Choroid plexus epithelial cell (primary cell): ENCODE measurements at places on chromosomes 13 and 19.

DNA sequence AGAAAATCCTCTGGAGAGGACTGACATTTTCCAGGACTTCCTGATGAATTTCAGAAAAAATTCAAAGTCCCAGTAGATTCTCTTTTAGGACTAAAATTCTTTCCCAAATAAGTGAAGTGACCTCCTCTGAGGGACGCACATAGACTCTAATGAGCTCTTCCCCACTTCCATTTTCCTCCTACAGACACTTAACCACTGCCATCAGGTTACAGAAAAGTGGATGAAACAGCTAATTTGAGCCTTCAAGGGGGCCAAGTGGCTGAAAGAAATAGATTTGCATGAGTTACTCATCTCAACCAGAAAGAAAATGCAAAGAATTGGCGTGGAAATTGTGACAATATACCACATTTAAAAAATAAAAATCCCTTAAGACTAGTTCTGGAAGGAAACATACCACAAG lies 185.3 kb upstream of the EDNRB start:
- no peak for DNase-seq

GRCh38 chr19:14562660-14563589 lies 8.9 kb downstream of the NDUFB7 start:
- DNase-seq = no peak

DNA sequence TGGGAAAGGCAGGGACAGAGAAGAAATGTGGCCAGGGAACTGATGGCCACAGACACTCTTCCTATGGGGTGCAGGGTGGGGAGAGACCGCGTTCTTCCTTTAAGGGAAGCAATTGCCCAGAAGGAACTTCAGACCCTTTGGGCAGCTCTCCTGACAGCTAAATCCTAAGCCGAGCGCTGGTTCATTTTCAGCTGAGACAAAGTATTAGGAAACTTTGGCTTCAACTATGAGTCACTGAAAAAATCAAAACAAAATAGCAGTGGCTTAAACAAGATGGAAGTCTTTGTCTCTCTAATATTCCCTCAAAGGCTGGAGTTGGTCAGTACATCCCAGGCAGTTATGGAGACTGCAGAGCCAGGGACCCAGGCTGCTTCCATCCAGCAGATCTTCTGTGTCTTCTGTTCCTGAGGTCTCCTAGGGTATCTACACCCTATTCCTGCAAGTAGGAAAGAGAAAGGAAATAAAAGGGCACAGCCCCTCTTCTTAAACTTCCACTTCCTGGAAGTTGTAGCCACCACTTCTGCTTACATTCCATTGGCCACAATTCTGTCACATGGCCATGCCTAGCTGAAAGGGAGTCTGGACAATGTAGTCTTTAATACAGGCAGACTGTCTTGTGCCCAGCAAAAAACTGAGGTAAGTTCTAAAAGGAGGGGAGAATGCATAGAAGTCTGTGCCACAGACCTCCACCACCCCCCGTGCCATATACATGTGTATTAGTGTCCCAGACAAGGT lies 163.5 kb downstream of the KATNAL1 start:
- peak; percentile 84 for DNase-seq

DNA sequence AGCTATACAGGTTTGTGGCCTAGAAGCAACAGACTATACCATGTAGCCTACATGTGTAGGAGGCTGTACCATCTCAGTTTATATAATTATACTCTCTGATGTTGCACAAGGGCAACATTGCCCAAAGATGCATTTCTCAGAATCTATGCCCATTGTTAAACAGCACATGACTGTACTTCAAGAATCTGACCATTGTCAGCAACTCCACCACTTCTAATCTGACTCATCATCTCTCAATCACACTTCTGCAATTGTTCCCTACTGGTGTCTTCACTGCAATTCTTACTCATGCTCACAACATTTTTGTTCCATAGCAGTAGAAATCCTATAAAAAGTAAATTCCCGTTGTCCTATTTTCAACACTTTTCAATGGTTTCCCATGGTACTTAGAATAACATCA lies 63.9 kb upstream of the ATXN8OS start:
- no peak for DNase-seq

DNA sequence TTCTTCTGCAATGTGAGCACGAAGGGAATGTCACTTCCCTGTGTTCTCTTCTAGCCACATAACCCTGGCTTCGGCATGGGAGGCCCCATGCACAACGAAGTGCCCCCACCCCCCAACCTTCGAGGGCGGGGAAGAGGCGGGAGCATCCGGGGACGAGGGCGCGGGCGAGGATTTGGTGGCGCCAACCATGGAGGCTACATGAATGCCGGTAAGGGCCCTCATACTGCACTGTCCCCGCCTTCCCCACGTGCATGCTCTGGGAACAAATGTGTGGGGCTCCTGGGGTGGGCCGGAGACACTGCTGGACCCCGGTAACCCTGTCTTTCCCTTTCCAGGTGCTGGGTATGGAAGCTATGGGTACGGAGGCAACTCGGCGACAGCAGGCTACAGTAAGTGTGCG lies 17.7 kb upstream of the QTRT1 start:
- no peak for DNase-seq

- DNase-seq = no peak
These were observed 2.7 kb downstream of the AMER2 start for GRCh38 chr13:25169356-25169755.

GRCh38 chr19:3178377-3178972 lies at the start of gene S1PR4:
Gene S1PR4 (plus strand): TSS chr19:3178769. CDS start chr19:3178793, 24 bp downstream.
- no peak for DNase-seq

DNA sequence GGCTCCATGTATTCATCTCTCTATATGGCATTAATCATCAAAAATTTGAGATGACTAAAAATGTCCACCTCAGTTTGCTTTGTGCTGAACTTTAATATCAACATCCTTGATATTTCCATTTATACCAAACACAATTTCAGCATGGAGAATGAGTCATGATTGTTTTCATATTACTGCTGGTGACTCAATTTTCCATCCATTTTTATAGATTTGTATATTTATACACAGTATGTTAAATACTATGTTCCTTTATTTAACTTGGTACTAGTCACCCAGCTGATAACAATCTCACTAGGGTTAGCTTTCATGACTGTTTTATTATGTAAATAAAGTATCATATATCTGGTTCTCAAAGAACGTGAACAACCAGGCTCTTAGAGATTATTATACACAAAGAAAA lies 1255.1 kb downstream of the SLITRK1 start:
- DNase-seq = peak; percentile 67

DNA sequence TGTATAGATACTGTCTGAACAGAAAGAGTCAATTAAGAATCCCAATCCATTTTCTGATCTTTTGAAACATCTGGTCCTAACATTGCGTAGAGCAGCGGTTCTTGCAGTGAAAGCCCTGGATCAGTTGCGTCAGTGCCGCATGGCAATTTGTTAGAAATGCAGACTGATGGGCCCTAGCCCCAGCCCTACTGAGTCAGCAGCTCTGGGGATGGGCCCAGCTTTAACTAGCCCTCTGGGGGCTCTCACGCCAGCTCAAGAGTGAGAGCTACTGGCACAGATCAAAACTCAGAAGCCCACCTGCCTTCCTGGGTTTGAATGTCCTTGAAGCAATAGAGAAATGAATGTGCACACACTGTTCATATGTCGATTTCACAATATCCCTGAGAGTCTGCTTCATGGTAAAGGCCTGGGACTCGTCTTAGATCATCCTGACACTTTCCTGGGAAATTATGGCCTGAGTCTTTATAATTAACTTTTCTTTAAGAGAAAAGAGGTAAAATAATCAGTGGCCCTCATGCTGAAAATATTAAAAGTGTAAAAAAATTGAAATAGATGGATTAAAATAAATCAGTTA lies 206.8 kb upstream of the TMTC4 start:
- peak; percentile 19 for DNase-seq

DNA sequence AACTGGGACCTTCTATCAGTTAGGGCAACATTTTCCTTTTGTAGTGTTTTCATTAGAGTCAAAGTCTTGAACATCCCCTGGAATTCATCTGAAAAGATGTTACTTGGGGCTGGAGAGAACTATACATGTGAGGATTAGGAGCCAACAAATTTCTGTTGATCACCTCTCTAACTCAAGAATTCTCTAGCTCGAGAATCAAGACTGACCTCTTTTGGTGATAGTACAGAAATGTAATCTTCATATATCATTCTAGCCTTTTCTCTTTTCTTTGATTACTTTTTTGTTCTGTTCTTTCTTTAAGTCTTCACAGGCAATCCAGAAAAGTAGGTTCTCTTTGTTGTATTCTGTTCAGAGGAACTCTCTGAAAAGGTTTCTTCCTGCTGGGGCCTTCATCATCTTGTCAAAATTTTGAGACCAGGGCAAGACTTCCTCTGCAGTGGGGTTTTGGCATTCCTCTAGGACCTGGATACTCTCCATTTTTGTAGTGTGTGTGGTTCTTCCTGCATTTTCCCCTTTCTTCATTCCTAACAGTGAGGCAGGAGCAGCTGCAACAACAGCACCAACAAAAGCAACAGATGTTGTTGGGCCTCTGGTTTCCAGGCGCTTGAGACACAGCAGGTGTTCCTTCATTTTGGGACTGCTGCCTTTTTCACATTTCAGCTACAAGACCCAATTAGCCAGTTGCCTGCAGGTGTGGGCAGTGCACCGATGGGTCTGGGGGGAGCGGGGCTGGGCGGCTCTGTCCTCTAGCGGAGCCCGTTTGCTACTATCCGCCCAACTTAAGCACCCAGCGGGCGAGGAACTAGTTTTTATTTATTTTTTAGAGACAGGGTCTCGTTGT lies 26.2 kb downstream of the ELF1 start:
- DNase-seq = peak; percentile 33

DNA sequence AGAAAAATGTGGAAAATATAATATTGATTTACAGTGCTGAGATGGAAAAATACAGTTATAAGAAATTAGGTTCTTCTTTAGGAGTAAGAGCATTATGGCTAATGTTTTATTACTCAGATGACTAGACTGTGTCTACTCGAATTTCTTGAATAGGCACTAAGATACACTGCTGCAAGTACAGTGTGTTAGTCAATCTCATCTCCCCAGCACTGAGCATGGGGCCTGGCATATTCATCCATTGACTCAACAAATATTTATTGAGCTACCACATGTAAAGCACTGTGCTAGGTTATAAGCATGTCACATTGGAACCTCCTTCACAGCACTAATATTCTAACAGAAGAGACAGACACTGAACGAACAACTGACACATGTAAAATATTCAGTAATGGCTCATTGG lies 242.5 kb upstream of the GPC6 start:
- no peak for DNase-seq

DNA sequence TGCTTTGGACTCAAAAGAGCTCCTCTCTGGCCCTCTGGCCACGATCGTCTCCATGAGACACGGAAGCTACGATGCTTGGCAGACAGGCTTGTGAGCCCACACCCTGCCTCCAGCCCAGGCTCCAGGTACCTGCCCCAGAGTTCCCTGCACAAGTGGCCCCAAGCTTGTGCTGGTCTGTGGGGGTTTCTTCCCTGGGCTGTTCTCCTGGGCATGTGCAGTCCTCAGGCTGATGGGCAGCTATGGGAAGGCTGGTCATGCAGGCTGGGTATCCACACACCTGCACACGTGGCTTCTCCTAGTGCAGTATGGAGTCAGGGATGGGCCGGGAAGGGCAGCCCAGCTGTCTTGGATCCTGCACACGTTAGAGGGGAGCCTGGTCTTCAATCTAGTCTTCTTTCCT lies 43.1 kb downstream of the TEX29 start:
- no peak for DNase-seq

DNA sequence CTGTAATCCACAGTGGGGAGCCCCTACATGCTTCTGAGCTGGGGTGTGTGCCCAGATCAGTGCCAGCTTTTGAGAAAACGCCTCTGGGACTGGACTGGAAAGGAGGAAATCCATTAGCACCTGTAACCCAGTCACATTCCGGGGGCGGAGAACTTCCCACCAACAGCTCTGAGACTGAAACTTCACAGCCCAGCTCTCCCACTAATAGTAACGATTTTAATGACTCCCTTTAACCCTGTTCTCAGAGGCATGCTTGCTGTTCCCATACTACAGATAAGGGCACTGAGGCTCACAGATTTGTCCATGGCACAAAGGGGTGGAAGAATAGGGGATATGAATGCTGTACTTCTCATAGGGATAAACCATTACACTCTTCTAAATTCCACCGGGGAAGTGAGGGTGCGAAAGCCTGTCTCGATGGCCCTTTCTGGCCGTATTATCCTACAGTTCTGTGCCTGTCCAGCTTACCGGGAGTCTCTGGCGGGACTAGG lies 851 bp downstream of the FBXO46 start:
- DNase-seq = peak; percentile 16

GRCh38 chr13:25979371-25979770 lies 72.4 kb downstream of the SHISA2 start:
- DNase-seq = no peak

GRCh38 chr13:113794086-113794485 lies 35.1 kb downstream of the TMEM255B start:
- no peak for DNase-seq

DNA sequence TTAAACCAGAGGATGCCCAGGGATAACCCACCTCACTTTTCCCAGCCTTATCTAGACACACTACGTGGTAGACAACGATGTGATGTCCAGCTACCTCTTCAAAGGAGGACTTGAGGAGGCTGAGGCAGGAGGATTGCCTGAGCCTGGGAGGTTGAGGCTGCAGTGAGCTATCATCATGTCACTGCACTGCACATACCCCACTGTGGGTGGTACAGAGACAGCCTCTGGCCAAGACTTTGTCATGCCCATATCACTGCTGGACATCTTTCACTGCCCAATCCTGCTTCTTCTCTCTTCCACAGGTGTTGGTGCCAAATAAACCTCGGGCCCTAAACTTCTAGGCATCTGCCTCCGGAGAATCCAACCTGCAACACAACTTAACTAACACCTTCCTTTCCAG lies 85.8 kb downstream of the FAM216B start:
- DNase-seq = no peak

DNA sequence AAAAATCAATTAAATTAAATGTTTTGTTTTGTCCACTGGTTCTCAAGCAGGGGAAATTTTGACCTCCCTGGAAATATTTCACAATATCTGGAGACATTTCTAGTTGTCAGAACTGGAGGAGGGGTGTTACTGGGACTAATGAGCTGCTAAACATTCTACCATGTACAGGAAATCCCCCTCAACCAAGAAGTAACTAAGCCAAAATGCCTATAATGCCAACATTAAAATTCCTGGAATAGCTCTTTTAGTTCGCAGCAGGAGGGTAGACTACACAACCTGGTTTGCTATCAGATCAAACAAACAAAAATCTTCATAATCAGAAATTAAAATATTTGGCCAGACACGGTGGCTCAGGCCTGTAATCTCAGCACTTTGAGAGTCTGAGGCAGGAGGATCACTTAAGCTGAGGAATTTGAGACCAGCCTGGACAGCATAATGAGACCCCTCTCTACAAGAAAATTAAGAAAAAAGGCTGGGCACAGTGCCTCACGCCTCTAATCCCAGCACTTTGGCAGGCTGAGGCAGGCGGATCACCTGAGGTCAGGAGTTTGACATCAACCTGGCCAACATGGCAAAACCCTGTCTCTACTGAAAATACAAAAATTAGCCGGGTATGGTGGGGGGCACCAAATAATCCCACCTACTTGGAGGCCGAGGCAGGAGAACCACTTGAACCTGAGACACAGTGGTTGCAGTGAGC lies 13.7 kb upstream of the SMARCA4 start:
- peak; percentile 76 for DNase-seq

- peak; percentile 59 for DNase-seq
These were observed 545.2 kb downstream of the GPC6 start for GRCh38 chr13:93771782-93772181.

- peak; percentile 93 for DNase-seq
These were observed 776.9 kb downstream of the GPC5 start for GRCh38 chr13:92175330-92175729.

GRCh38 chr19:12034620-12035019 lies 859 bp downstream of the ZNF433 start:
- DNase-seq = peak; percentile 31

GRCh38 chr19:30891051-30891450 lies 458.2 kb downstream of the TSHZ3 start:
- no peak for DNase-seq

- DNase-seq = no peak
These were observed 6.6 kb upstream of the WDFY2 start for GRCh38 chr13:51577690-51578089.
